ENCODE measurements at places on chromosomes 2 and 18.

GRCh38 chr18:23938043-23938756 is 76.4 kb upstream of the TTC39C start:
- no peak for DNase-seq

GRCh38 chr2:56357655-56358295 is 174.0 kb downstream of the CCDC85A start:
- DNase-seq = no peak

- no peak for DNase-seq
Measured at GRCh38 chr2:129747500-129748125, 231.9 kb upstream of the RAB6C start.

- no peak for DNase-seq
Measured at GRCh38 chr2:145984580-145984979, 1464.7 kb upstream of the ZEB2 start.

DNA sequence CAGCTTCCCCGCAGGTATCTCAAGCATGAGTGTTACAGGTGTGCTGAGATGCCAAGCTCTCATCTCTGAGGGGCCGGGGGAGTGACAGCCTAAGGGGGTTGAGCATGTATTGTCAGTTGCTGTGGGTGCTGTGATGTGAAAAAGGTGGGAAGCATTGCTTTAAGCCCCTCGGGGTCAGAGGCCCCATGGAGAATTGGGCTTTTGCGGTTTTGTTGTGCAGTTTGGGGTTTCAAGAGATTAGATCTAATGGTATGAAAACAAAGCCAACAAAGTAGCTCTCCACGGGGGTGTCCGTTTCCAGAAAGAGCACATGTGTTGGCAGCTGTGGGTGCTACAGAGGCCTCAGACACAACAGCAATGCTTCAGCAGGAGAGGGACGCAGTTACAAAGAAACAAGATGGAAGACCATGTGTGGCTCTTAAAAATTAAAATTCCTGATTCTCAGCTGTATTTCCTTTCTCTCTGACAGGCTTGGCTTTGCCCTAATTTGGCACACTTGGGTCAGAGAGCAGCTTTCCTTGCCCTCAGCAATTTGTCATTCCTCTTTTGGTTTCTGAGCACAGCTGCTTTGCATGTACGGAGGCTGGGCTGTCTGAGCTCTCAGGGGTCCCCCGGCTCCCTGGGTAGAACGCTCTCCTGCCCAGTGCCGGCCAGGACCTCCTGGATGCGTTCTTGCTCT is 69.9 kb downstream of the TMEM247 start:
- DNase-seq = no peak

- DNase-seq = no peak
Measured at GRCh38 chr2:130241041-130241707, 42.9 kb upstream of the TUBA3E start.

DNA sequence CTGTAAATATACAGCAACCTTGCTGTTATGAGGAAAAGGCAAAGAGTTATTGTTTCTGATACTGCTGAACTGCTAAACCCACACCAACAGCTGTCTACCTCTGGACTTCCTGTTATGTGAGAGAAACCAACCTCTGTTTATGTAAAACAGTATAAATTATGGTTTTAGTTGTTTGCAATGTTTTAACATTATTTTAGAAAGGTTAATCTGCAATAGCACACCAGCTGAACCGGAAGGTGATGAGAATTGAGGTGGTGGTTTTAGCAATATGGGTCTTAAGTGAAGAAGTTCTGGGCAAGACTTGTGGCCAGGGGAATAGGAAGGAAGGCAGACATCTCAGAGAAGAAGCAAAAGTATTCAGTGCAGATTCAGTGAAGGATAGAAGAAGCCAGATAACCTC is 237.8 kb downstream of the PLCL1 start:
- no peak for DNase-seq

- no peak for DNase-seq
Measured at GRCh38 chr2:3172265-3172935, 205.2 kb downstream of the EIPR1 start.

- DNase-seq = no peak
Measured at GRCh38 chr18:9804517-9805104, 81.2 kb upstream of the TXNDC2 start.

DNA sequence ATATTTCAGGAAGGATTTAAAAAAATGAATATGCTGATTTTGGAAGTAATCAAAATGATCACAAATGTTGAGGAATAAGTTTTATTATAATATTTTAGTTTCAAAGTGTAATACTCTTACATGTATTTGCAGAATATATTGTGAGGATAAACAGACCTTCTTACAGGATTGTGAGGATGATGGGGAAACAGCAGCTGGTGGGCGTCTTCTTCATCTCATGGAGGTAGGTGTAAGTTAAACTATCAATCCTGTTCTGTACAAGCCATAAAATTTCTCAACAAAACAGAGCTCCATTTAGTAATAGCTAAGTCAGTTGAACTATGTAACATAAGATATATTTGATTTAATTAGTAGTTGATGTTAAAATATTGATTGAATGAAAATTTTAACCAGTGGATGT is 12.5 kb upstream of the HRH4 start:
- no peak for DNase-seq

GRCh38 chr2:42795841-42796301 is 3.5 kb upstream of the HAAO start:
- no peak for DNase-seq

GRCh38 chr2:187206071-187206470 is 242.0 kb downstream of the CALCRL start:
- DNase-seq = no peak

DNA sequence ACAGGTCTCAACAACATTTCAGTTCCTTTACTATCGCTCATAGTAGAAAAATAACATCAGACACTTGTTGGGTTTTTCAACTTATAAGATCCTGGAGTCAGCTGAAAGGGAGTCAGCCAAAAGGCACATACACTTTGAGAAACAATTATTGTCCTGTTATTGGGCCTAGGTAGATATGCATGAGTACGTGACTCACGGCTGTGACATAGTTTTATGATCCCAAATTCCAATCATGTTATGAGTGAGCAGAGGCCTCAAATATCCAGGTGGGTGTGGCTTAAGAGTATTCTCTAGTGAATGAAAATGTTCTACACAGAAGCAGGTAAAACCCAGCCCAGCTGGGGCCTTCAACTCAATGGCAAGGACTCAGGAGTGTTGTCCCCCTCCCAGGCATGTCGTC is 27.2 kb downstream of the SERPINB8 start:
- no peak for DNase-seq

GRCh38 chr2:133557614-133558013 is 10.6 kb downstream of the NCKAP5 start:
- DNase-seq = no peak

DNA sequence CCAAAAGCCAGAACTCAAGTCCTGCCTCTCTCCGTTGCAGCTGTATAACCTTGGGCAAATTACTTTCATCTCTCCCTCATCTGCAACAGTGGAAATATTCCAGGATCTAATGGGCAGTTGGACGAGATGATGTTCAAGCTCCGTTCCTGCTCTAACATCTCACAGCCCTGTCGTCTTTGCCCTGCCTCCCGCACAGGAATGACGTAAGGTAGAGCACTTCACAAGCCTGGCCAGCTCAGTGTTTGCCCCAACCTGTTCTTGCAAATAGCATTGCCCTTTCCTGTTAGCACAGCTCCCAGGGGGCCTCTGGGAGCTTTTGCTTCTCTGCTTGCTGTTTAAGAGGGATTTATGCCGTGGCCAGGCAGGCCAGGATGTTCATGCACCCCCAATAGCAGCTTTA is 107.9 kb downstream of the KLHL29 start:
- no peak for DNase-seq
